NCI-H345 (cell line): ENCODE measurements at places on chromosomes 2 and 18.

- DNase-seq, result peak; percentile 13
Observed at GRCh38 chr2:84038866-84039265, 420.2 kb downstream of the SUCLG1 start.

GRCh38 chr2:132936791-132937190 is 266.8 kb upstream of the LYPD1 start:
- no peak for DNase-seq

- no peak for DNase-seq
Observed at GRCh38 chr2:29753671-29754444, 167.5 kb downstream of the ALK start.

DNA sequence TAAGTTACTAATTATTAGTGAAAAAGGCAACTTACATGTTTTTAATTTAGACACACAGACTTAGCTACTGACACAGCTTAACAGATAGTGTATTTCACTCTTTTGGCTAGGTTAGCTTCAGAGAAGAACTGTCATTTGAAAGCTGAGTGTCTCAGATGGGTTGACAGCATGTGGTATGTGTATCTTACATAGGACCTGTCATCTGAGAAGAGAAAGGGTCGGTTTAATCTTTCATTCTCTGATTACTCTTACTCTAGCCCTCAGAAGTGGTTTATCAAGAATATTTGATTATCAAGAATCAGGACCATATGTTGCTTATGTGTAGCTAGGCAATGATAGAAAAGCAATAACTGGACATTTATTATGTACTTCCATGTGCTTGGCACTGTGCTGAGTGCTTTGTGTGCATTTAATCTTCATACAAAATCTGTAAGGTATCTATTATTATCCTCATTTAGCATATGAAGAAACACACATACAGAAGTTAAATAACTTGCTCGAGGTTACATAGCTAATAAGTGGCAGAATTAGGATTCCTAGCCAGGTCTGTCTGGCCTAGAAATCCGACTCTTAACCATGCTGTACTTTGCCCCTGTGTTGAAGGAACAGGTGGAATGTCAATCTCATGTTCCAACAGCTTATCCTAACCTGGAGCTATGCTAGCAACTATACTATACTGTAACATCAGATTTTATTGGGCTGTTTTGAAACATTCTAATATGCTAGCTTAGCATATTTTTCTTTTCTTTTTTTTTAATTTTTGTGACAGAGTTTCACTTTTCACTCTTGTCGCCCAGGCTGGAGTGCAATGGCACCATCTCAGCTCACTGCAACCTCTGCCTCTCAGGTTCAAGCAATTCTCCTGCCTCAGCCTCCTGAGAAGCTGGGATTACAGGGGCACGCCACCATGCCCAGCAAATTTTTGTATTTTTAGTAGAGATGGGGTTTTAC is 28.4 kb downstream of the CFLAR start:
- DNase-seq, result no peak

DNA sequence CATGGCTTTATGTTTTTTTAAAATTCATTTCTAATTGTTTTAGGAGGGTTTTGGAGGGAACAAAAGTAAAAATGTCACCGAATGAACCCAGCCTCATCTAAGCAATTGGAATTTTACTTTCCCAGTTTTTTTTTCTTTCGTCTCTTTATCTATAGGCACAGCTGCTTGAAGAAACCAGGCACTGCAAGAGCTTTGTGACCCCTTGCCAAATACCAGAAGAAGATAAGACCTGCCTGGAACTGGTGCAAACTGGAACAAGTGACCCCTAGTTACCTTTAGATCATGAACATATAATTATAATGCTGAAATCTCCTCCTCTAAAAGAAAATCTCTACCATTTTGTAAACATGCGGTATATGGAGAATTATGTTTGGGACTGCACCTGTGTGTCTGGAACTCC is 100.9 kb downstream of the TSN start:
- DNase-seq, result no peak

GRCh38 chr2:126494593-126494992 is 161.4 kb upstream of the GYPC start:
- DNase-seq, result no peak

- no peak for DNase-seq
Observed at GRCh38 chr18:48065601-48065995, 135.1 kb upstream of the SMAD2 start.

GRCh38 chr2:198273660-198274059 is 469.3 kb downstream of the PLCL1 start:
- no peak for DNase-seq

GRCh38 chr2:146468578-146468977 is 1376.3 kb upstream of the ACVR2A start:
- no peak for DNase-seq

GRCh38 chr2:202410092-202410491 is 34.0 kb downstream of the BMPR2 start:
- no peak for DNase-seq

DNA sequence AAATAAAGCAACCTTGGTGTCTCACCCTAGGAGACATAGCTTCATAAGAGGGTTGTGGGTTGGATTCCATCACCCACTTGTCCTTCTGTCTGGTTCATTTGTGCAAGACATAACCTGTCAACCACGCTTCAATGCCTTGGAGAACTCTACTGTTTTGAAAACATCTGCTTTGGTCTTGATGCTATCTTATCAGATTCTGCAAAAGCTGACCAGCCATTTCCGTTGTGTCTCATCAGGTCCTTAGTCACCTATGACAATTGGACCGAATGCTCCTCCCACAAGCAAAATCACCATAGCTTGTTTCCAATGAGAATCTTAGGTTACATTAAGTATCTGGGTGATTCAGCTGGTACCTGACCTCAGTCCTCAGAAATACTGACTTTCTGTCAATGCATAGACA is 35.4 kb downstream of the STAT4 start:
- no peak for DNase-seq

- DNase-seq, result peak; percentile 54
Observed at GRCh38 chr2:182716650-182716979, 558 bp downstream of the DNAJC10 start.

- DNase-seq, result no peak
Observed at GRCh38 chr2:241066171-241066892, 35.8 kb downstream of the MTERF4 start.

GRCh38 chr2:106545007-106545406 is 57.8 kb downstream of the CD8B2 start:
- no peak for DNase-seq

DNA sequence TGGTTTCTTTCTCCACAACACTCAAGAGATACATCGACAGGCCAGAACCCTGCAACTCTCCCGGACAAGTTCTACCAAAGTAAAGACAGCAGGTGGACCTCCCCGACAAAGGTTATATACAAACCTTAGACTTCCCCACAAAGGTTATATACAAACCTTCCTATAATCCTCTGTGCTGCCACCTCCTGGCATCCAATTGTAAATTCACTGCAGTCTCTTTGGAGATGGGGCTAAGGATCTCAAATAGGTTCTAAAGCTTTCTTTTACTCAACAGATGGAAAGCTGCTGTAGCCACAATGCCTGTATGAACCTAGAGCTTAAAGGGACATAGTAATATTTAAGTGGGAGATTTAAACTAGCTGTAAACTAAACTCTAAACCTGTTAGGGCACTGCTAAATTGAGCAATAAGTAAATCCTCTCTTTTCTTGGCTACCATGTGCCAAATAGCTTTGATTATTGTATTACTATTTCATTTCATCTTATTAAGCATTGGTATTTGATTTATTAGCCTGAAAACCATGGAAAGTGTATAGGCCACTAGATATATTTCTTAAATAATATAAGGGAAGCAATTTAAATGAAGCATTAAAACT is 9.8 kb upstream of the MREG start:
- peak; percentile 29 for DNase-seq

- DNase-seq, result no peak
Observed at GRCh38 chr18:64854112-64854511, 705.2 kb upstream of the LINC00305 start.

DNA sequence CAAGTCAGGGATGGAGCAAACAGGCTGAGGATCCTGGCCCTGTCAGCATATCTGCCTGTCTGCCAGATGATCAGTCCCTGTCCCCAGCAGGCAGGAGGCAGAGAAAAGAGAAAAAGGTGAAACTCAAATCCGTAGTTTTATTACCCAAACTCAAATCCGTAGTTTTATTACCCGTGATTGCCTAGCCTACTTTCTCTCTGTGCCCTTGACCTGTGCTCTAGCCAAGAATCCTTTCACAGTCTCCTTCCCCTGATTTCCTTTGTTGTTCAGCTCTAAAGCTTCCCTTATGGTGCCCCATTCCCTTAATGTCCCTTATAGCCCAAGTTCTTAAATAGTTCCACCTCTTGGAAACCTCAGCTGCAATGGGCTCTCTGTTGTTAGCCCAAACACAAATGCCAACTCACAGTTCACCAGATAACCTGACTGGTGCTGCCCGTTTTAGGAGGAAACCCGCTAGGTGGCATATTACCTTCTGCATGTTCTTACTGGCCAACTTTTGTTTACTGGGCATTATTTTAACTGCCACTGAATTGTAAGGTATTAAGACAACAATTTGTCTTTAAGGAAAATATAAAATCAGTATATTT is 125.7 kb upstream of the FZD5 start:
- DNase-seq, result no peak
